ENCODE measurements at places on chromosomes 3 and 15. TPM values are rescaled to one million over a fixed set of nuclear protein-coding genes. Genes with fewer than 3 reads are reported as not detected.

GRCh38 chr3:49171119-49171774 lies at the start of gene KLHDC8B:
TSS of gene KLHDC8B (plus strand) at chr3:49171598. CDS start at chr3:49172770, 1,172 bp downstream.
- peak within 1 kb of the TSS; percentile 74 for H3K27ac ChIP-seq
- H3K27me3 ChIP-seq: peaks cover 2% of the 10 kb centered on the region
- H3K36me3 ChIP-seq: peaks cover under 1% of the 10 kb centered on the region
- peak within 1 kb of the TSS; percentile 83 for H3K4me3 ChIP-seq
- peaks cover 24% of the 10 kb centered on the region for H3K4me1 ChIP-seq

DNA sequence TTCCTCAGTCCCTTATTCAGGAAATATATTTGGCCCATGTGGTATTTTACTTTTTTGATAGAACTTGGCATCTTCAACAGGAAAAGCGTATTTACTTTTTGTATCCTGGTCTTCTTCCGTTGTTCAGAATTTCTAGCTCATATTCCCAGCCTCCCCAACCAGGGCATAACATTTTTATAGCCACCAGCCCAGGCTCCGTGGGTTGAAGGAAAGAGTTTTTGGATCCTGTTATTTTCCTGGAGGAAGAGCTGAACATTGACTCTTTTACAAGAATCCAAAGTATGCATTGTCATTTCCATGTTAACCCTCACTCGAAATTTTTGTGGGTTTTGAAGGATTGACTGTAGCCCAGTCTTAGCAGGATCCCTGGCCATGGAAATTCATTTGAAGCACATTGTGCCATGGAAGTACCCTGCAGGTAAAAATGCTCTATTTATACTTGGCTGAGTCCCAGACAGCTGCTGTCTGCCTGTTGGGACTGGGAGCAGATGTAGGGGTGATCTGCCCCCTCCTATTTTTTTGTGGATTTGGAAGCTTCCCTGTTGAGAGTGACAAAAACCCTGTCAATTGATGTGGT lies 98.8 kb downstream of the AKAP13 start:
- H3K4me1 ChIP-seq: peaks cover 50% of the 10 kb centered on the region
- no peaks in the 10 kb centered on the region for H3K27me3 ChIP-seq
- no peak for DNase-seq
- H3K4me3 ChIP-seq: no peak overlapping the region
- no peak overlapping the region for H3K27ac ChIP-seq

Gene CCDC80
- not detected for total RNA-seq

Gene SST
- total RNA-seq: not detected

DNA sequence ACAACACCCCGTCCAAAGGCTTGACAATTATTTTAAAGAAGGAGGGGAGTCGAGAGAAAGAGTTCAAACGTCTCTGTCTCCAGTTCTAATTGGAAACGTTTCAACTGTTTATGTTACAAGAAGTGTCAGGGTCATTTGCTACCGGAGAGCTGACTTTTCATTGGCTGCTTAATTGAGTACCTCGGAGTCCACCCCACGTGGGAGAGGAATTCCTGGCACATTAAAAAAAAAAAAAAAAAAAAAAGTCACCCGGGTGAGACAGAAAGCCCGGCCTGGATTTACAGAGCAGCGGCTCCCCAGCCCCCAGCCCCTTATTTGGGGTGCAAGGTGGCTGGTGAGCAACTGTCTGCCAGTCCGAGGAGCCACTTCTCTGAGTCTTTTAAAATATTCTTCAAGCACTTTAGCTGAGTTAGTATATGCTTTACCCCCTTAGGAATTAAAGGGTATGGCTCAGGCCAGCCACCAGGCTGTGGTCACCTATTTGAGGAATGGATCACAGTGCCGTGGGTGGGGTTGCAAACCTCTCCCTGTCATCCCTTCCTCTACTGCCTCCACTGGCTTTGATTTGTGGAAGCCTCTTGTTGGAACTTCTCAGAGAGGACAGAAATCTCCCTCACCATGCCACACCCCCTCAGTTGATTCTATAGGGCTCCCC lies 3.9 kb upstream of the TLE3 start:
- DNase-seq: no peak
- no peaks in the 10 kb centered on the region for H3K36me3 ChIP-seq
- no peak overlapping the region for H3K4me3 ChIP-seq
- H3K27me3 ChIP-seq: peaks cover 7% of the 10 kb centered on the region

Gene MYRIP
- not detected for total RNA-seq

- no peaks in the 10 kb centered on the region for H3K27me3 ChIP-seq
- H3K27ac ChIP-seq: no peak overlapping the region
- no peaks in the 10 kb centered on the region for H3K4me1 ChIP-seq
- DNase-seq: no peak
- no peak overlapping the region for H3K4me3 ChIP-seq
Measured at GRCh38 chr3:182149594-182149993, 437.9 kb downstream of the SOX2 start.

GRCh38 chr3:32495609-32496008 lies 7.0 kb downstream of the CMTM6 start:
- H3K36me3 ChIP-seq: peaks cover 17% of the 10 kb centered on the region
- no peaks in the 10 kb centered on the region for H3K27me3 ChIP-seq
- H3K4me1 ChIP-seq: peaks cover 9% of the 10 kb centered on the region
- DNase-seq: no peak
- H3K27ac ChIP-seq: no peak overlapping the region

DNA sequence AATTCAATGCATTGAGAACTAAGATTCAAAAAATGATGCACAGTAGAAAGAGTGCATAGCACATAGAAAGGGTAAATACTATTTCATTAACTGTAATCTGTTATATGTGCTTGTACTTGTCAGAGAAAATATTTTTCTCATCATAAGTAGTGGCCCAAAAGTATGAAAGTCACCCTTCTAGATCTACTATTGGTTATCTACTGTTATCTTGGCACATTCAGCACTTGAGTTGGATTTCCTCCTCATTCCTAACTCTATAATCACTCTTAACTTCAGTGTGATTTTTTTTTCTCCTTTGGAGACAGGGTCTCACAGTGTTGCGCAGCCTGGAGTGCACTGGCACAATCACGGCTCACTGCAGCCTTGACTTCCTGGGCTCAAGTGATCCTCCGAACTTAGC lies 194.4 kb downstream of the PCCB start:
- no peak overlapping the region for H3K4me3 ChIP-seq
- no peaks in the 10 kb centered on the region for H3K27me3 ChIP-seq
- H3K36me3 ChIP-seq: peaks cover 15% of the 10 kb centered on the region
- no peak for DNase-seq

Gene TERC
- 10.9 TPM for total RNA-seq

DNA sequence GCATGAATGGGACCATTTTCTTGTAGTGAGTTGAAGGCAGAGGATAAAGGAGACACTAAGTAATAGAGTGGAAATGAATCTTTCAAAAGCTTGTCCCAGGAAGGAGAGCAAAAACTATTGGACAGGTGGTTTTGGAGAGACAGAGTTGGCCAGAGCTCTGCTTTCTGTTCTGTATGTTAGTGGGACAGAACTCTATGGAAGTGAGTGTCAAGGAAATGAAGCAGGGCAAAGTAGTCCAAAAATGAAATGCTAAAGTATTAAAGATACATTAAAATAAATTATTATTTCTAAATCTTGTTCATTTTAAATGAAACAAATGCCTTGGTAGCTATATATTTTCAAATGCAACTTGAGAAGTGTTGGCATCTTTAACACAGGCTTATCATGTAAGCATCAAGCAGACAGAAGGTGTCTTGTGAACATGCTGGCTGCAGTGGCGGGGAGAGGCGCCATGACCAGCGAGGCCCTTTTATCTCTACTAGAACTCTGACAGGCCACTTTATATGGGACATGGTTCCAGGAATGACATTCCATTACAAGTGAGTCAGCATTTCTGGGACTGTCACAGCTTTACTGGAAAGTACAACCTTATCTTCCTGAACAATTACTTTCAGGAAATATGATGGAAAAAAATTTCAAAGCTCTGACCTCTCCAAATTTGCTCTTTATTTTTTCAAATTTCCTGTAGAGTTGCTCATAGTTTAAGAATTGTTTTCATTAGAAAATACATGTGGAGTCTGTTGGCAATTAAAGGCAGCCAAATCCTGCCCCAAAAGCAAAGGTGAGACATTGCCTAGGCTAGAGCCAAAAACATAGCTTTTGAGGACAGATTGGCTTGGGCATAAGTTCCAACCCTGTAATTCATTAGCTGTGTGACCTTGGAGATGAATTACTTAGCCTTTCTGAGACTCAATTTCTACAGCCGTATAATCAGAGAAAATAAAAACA lies 106.5 kb downstream of the ECT2 start:
- H3K36me3 ChIP-seq: no peaks in the 10 kb centered on the region
- no peak overlapping the region for H3K4me3 ChIP-seq
- H3K4me1 ChIP-seq: no peaks in the 10 kb centered on the region
- no peak overlapping the region for H3K27ac ChIP-seq
- peaks cover 2% of the 10 kb centered on the region for H3K27me3 ChIP-seq

- no peak for DNase-seq
- peaks cover 1% of the 10 kb centered on the region for H3K36me3 ChIP-seq
- H3K4me3 ChIP-seq: peak overlapping the region; percentile 89
- H3K27ac ChIP-seq: no peak overlapping the region
- H3K4me1 ChIP-seq: peaks cover 14% of the 10 kb centered on the region
- peaks cover 56% of the 10 kb centered on the region for H3K27me3 ChIP-seq
Measured at GRCh38 chr3:129607391-129608068, 1.1 kb upstream of the PLXND1 start.

GRCh38 chr3:33490641-33491241 lies 50.5 kb upstream of the UBP1 start:
- H3K27ac ChIP-seq: no peak overlapping the region
- no peak overlapping the region for H3K4me3 ChIP-seq
- DNase-seq: no peak
- no peaks in the 10 kb centered on the region for H3K27me3 ChIP-seq
- H3K36me3 ChIP-seq: no peaks in the 10 kb centered on the region
- no peaks in the 10 kb centered on the region for H3K4me1 ChIP-seq

GRCh38 chr15:51625236-51625635 lies 2.7 kb upstream of the DMXL2 start:
- H3K4me3 ChIP-seq: no peak overlapping the region
- H3K27ac ChIP-seq: no peak overlapping the region
- peaks cover 12% of the 10 kb centered on the region for H3K4me1 ChIP-seq
- H3K36me3 ChIP-seq: no peaks in the 10 kb centered on the region
- no peak for DNase-seq

Gene CAPN3
- total RNA-seq: 10.1 TPM

DNA sequence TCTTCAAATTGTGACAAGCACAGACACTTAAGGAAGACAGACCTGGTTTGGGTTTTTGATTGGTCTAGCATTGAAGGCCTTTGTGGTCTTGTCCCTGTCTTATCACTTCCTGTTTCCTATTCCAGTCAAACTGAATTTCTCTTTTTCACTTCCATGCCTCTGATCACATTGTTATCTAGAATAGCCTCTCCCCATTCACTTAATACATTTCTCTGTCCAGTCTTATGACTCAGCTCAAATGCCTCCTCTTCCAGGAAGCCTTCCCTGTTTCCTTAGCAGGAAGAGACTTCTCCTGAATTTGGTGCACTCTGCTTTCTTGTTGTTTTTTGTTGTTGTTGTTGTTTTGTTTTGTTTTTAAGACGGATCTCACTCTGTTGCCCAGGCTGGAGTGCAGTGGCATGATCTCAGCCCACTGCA lies 45.5 kb downstream of the LIMD1 start:
- no peaks in the 10 kb centered on the region for H3K27me3 ChIP-seq
- peaks cover 14% of the 10 kb centered on the region for H3K4me1 ChIP-seq
- peak overlapping the region; percentile 0 for H3K27ac ChIP-seq
- peaks cover 36% of the 10 kb centered on the region for H3K36me3 ChIP-seq
- no peak for DNase-seq

Gene CILP
- 0.17 TPM for total RNA-seq

DNA sequence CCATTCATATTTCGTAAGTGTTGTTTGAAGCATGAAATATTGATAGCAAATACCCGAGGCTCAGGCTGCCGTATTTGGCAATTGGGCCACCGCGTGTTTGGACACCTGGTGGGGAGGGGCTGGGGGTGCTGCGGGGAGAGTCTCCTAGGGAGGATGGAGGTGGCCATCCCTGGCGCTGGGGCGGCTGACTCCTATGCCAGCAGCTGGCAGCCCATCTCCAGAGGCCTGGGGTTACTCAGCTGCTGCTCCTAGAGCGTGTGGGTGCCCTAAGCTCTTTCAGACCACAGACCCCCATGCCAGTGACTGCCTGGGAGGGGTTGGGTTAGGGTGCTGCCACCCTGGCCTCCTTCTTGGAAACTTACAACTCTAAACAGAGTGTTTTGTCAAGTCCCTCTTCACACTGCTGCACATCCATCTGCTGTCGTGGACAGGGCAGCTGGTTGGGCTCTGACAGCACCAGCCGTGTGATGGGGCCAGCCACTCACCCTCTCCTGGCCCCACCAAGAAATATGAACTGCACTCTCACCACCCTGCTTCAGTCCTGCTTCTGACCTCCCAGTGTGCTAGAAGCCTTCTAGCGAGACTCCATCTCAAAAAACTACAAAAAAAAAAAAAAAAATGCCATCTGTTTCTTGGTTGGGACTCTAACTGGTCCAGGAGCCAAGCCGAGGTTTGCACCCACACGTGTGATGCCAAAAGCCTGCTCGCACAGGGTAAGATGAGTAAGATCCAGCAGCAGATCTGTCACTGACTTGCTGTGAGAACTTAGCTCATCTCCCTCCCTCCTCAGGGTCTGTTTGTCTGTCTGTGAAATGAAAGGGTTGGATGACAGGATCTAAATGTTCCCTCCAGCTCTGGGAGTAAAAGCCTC lies 156.2 kb downstream of the MEGF11 start:
- no peak overlapping the region for H3K4me3 ChIP-seq
- no peak overlapping the region for H3K27ac ChIP-seq
- peaks cover 11% of the 10 kb centered on the region for H3K27me3 ChIP-seq
- no peaks in the 10 kb centered on the region for H3K4me1 ChIP-seq
- DNase-seq: no peak

DNA sequence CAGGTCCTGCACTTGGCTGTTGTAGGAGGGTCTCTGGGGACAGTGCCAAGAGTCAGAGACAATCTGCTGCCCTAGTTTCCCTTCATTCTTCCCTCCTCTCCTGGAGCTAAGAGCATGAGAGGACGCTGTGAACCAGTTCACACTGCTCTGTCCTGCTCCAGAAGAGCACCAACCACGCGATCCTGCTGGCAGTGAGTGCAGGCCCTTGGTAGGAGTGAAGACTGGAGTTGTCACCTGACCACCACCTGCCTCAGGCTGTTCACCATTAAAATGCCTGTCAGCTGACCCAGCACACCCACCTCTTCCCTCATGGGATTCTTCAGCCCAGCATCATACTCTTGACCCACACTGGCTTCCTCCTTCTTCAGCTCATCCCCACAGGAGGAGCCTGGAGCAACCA lies 2.9 kb downstream of the TM6SF1 start:
- H3K4me3 ChIP-seq: no peak overlapping the region
- peaks cover 40% of the 10 kb centered on the region for H3K4me1 ChIP-seq
- no peak for DNase-seq
- H3K27me3 ChIP-seq: peaks cover 7% of the 10 kb centered on the region
- peaks cover 40% of the 10 kb centered on the region for H3K36me3 ChIP-seq

GRCh38 chr3:113834983-113835382 lies 3.6 kb upstream of the GRAMD1C start:
- no peak overlapping the region for H3K4me3 ChIP-seq
- peaks cover 7% of the 10 kb centered on the region for H3K36me3 ChIP-seq
- H3K27me3 ChIP-seq: no peaks in the 10 kb centered on the region
- H3K27ac ChIP-seq: no peak overlapping the region

Gene CYP1A1
- total RNA-seq: 12.0 TPM

Measured in activated naive CD8-positive, alpha-beta T cell treated with anti-CD3 and anti-CD28 coated beads, Interleukin-2, amount 10 ng/mL, durations not matched to agents 7 days and 5 days (primary cell).